Tibial nerve (tissue), 4 donors: ENCODE measurements at places on chromosomes 5 and 9. TPM values are rescaled to one million over a fixed set of nuclear protein-coding genes. Genes with fewer than 3 reads are reported as not detected.

SLC36A3 gene
- total RNA-seq, result not detected

IRX1 gene
- total RNA-seq, result 3.1 TPM

IL33 gene
- total RNA-seq, result 19.0 TPM

CCDC192 gene
- 1.8 TPM for total RNA-seq

NMUR2 gene
- not detected for total RNA-seq

GRCh38 chr9:90724112-90724511 lies 77.5 kb upstream of the SYK start:
- DNase-seq, result no peak

- DNase-seq, result no peak
Measured at GRCh38 chr5:34510002-34510401, 146.1 kb upstream of the RAI14 start.

- no peak for DNase-seq
Measured at GRCh38 chr9:33943389-33943788, 105.3 kb downstream of the UBAP2 start.

DNA sequence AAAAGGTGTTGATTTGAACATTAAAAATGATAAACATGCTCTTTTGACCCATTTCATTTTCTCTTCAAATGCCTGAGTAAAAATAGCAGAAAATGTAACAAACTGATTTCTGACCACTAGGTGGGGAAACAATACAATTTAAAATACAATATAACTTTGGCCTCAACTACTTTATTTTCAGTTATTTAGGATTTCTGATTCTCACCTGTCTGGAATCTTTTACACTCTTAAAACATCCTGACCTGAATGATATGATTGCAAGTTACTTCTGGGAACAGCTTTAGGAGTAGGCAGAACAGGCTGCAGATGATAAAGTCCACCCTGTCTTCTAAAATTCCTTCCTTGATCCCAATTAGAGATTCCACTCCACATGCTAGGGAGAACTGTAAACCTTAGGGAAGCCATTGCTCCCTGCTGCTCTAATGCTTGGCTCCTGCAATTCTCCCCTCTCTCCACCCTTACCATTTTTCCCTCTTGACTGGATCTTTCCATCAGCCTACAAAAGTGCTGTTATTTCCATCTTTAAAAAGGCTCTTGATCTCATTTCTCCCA lies 70.3 kb downstream of the FYB1 start:
- DNase-seq, result no peak

DNA sequence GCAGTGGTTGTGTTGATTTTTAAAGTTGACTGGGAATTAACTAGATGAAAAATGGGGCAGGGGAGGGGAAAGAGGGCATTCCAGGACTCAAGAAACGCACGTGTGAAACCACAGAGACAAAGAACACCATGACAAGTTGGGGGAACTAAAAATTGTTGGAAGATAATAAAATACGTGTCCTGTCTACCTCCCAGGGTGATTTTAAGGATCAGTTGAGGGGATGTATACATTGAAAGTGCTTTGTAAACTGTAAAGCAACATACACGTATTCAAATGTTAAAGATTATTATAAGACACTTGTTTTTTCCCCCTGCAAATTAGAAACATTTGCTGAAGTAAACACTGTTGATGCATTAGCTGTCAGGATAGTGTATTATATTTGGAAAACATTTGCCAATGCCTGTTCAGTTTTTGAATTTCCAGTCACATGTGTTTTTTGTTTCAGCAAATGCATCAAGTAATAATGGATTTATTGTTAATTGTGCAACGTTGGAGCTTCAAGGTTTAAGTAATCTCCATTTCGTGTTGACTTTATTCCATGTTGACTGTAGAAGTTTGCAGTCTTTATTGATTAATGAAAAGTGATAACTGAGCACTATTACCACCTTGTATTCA lies 412.7 kb downstream of the ACTL7B start:
- DNase-seq, result no peak

- no peak for DNase-seq
Measured at GRCh38 chr9:119763260-119763659, 394.0 kb upstream of the BRINP1 start.

- no peak for DNase-seq
Measured at GRCh38 chr5:56698463-56699381, 116.6 kb upstream of the MAP3K1 start.

DNA sequence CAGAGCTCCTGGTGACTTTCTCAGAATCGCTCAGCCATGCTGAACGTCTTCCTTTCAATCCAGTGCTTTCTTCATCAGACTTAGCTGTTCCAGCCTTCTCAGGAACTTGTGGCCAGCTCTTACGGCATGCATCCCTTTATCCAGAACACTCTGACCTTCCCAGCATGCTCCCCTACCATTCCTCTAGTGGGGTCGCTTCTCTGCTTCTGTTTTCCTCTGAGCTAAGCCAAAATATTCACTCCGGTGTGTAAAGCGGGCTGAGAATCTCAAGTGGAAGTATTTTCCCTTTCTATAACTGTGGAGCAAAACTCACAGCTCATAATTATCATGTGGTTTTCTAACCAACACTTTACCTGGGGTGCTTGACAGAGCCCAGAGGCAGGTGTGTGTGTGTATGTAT lies 6.2 kb downstream of the DCANP1 start:
- DNase-seq, result no peak

DNA sequence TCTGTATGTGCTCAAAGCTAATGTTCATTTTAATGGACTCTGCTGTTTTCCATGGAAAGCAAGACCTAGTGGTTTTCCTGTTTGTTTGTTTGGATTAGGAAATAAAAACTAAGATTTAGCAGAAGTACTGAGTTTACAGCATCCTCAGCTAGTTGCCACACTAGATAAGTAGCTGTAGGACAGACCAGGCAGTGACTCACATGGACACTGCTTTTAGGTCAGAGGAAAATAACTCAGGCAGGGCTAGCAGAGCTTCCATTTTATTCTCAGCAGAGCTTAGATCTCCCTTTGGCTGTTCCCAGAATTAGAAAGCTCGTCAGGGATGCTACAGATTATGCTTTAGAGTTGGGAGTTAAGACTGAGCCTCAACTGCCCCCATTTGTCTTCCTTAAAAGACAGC lies 204.4 kb downstream of the SH3GL2 start:
- no peak for DNase-seq

GRCh38 chr5:172637110-172637580 lies 3.9 kb upstream of the NEURL1B start:
- DNase-seq, result no peak
